Upper lobe of right lung (tissue), 1 donor: ENCODE measurements at places on chromosomes 4 and X. TPM values are rescaled to one million over a fixed set of nuclear protein-coding genes. Genes with fewer than 3 reads are reported as not detected.

- no peak overlapping the region for H3K4me3 ChIP-seq
- H3K27ac ChIP-seq = no peak overlapping the region
- no peaks in the 10 kb centered on the region for H3K27me3 ChIP-seq
- no peak for DNase-seq
- no peaks in the 10 kb centered on the region for H3K36me3 ChIP-seq
- H3K4me1 ChIP-seq = no peaks in the 10 kb centered on the region
Observed at GRCh38 chr4:150382028-150382427, 199.9 kb upstream of the MAB21L2 start.

GRCh38 chr4:183808097-183808456 lies 97.0 kb upstream of the STOX2 start:
- no peak for DNase-seq
- H3K36me3 ChIP-seq = no peaks in the 10 kb centered on the region
- peak overlapping the region; percentile 34 for H3K27ac ChIP-seq

- no peak overlapping the region for H3K27ac ChIP-seq
- H3K4me1 ChIP-seq = no peaks in the 10 kb centered on the region
- no peaks in the 10 kb centered on the region for H3K36me3 ChIP-seq
- H3K4me3 ChIP-seq = no peak overlapping the region
- DNase-seq = no peak
Observed at GRCh38 chrX:80423000-80423399, 2.8 kb downstream of the TENT5D start.

- H3K36me3 ChIP-seq = no peaks in the 10 kb centered on the region
- no peaks in the 10 kb centered on the region for H3K27me3 ChIP-seq
- H3K27ac ChIP-seq = no peak overlapping the region
Observed at GRCh38 chr4:27861381-27861787, 1000.7 kb downstream of the STIM2 start.

DNA sequence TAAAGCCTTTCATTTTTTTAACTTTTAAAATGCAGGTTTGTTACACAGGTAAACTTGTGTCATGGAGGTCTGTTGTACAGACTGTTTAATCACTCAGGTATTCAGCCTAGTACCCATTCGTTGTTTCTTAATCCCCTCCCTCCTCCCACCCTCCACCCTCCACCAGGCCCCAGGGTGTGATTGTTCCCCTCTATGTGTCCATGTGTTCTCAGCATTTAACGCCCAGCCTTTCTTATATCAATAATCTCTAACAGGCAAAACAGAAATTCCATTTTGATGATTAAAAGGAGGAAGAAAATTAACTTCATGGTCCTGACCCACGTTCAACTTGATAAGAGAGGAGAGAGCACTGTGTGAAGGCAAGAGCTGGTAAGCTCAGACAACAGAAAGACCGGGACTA lies 75.1 kb downstream of the TSPAN5 start:
- H3K27me3 ChIP-seq = no peaks in the 10 kb centered on the region
- H3K4me3 ChIP-seq = no peak overlapping the region

Gene SLC2A9
- 19.0 TPM for total RNA-seq

Gene ZBTB49
- 5.6 TPM for total RNA-seq
